ENCODE measurements at places on chromosomes 11 and 22.
A peak's percentile ranks its signal among the peaks of the same experiment; 100 is the strongest.

GRCh38 chr11:78248191-78248590, 59.5 kb downstream of the USP35 start:
- no peaks in the 10 kb centered on the region for H3K4me1 ChIP-seq
- peaks cover 36% of the 10 kb centered on the region for H3K36me3 ChIP-seq

- no peak for DNase-seq
- H3K4me3 ChIP-seq = no peak overlapping the region
Measured at GRCh38 chr11:21983431-21983830, 209.5 kb upstream of the ANO5 start.

DNA sequence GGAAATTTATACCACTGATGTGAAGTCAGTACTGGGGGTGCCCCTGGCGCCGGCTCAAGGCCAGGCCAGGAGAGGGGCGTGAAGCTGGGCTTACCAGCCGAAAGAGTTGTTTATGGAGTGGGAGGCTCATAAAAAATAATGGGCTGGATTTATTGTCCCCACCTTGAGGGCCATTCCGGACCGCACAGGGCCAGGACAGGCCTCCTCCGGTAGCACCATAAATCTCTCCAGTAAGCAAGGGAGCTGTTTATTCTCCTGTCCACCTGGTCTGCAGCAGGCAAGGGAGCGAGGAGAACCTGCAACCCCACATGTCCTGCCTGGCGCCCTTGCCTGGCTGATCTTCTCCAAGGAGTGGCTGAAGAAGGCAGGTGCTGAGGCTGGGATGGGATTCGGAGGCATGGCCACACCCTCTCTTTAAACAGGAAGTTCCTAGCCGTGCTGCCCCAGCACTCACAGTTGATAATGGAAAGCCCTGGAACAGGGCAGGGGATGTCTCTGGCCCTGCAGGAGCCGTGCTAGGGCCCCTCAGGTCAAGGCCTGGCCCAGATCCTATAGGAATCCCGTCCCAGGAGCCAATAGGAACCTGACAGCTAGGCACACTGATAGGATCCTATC, 65.1 kb downstream of the SCUBE1 start:
- no peaks in the 10 kb centered on the region for H3K27me3 ChIP-seq
- no peaks in the 10 kb centered on the region for H3K4me1 ChIP-seq
- no peak overlapping the region for H3K4me3 ChIP-seq
- no peak for DNase-seq
- H3K36me3 ChIP-seq = no peaks in the 10 kb centered on the region
- no peak overlapping the region for H3K27ac ChIP-seq

DNA sequence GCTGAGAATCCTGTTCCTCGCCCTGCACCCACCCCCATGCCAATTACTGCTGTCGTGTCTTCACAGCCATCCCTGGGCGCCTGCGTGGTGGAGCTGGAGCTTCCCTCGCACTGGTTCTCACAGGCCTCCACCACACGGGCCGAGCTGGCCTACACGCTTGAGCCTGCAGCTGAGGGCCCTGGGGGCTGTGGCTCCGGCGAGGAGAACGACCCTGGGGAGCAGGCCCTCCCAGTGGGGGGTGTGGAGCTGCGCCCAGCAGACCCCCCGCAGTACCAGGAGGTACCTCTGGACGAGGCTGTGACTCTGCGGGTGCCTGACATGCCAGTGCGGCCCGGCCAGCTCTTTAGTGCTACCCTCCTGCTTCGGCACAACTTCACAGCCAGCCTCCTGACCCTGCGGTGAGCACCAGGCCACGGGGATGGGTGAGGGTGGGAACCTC, 4.3 kb downstream of the TMEM132A start:
- peaks cover 3% of the 10 kb centered on the region for H3K36me3 ChIP-seq
- no peak overlapping the region for H3K4me3 ChIP-seq
- H3K27me3 ChIP-seq = no peaks in the 10 kb centered on the region
- DNase-seq = no peak

DNA sequence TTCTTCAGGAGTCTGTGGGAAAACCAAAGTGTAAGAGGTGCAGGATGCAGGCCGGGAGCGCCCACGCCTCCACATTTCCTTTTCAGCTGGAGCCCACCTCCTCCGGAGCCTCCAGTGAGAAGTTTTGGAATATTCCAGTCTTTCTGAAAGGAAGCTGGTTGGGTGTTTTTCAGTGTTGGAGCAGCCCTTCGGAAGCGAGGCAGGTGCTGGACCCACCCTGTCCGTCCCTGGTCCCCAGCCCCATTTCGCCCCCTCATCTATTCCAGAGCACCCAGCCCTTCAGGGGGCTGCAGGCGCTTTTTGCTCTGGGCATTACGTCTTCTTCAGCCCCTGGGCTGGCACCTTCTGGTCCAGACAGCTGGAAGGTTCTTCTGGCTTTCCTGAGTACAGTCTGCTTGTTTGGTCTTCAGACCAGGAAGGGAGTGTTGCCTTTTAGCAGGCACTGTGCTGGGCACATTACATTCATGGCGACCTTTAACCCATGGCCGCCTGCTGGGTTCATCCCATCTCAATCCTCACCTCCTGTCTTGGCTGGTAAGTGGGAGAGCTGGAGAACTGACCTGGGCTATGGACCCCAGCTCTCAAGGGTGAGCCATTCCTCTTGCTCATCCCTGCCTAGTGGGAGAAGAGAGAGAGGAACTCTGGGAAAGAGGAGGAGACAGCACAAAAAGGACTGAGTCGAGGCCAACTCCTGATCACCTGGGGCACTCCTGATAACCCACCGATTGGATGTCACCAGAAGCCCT, 710 bp upstream of the THY1 start:
- no peak overlapping the region for H3K4me3 ChIP-seq
- H3K4me1 ChIP-seq = peaks cover 16% of the 10 kb centered on the region
- peaks cover 6% of the 10 kb centered on the region for H3K27me3 ChIP-seq
- H3K36me3 ChIP-seq = no peaks in the 10 kb centered on the region
- H3K27ac ChIP-seq = peak overlapping the region; percentile 68

GRCh38 chr11:13927481-13927880, 35.0 kb upstream of the SPON1 start:
- H3K4me1 ChIP-seq = peaks cover 5% of the 10 kb centered on the region
- no peak overlapping the region for H3K4me3 ChIP-seq
- no peaks in the 10 kb centered on the region for H3K36me3 ChIP-seq
- H3K27me3 ChIP-seq = no peaks in the 10 kb centered on the region
- DNase-seq = no peak

GRCh38 chr22:43308836-43309235, 34.3 kb downstream of the SCUBE1 start:
- H3K27ac ChIP-seq = peak overlapping the region; percentile 22
- peaks cover 7% of the 10 kb centered on the region for H3K27me3 ChIP-seq
- peaks cover 7% of the 10 kb centered on the region for H3K4me1 ChIP-seq
- no peak for DNase-seq
- H3K4me3 ChIP-seq = no peak overlapping the region

GRCh38 chr11:44268614-44269080, 41.3 kb downstream of the ALX4 start:
- H3K27ac ChIP-seq = no peak overlapping the region
- H3K27me3 ChIP-seq = no peaks in the 10 kb centered on the region
- H3K4me3 ChIP-seq = no peak overlapping the region
- H3K36me3 ChIP-seq = no peaks in the 10 kb centered on the region
- no peak for DNase-seq
- H3K4me1 ChIP-seq = no peaks in the 10 kb centered on the region

- no peak overlapping the region for H3K4me3 ChIP-seq
- H3K36me3 ChIP-seq = no peaks in the 10 kb centered on the region
- no peak overlapping the region for H3K27ac ChIP-seq
Measured at GRCh38 chr11:134524201-134524600, 112.2 kb upstream of the B3GAT1 start.

- no peaks in the 10 kb centered on the region for H3K36me3 ChIP-seq
- DNase-seq = no peak
- no peak overlapping the region for H3K4me3 ChIP-seq
- peaks cover 4% of the 10 kb centered on the region for H3K4me1 ChIP-seq
Measured at GRCh38 chr11:61637277-61637676, 42.9 kb upstream of the DAGLA start.

DNA sequence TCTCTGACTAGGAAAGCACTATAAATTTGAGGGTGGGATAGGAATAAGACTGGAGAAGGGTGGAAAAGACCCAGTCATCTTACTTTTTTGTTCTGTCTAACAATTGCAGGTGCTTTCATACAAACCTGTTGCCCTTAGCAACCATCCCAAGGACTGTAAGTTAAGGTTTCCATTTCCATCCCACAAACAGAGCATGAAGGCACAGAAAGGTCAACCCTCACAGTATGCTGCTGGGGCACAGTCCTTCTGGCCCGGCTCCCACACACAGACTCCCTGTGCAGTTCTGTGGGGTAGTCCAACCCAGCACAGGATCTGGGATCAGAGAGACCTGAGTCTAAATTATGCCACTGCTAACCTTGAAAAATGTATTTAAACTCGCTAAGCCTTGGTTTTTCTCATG, 38.4 kb upstream of the ETS1 start:
- no peaks in the 10 kb centered on the region for H3K36me3 ChIP-seq
- H3K4me1 ChIP-seq = no peaks in the 10 kb centered on the region
- no peak overlapping the region for H3K27ac ChIP-seq
- H3K4me3 ChIP-seq = no peak overlapping the region
- no peaks in the 10 kb centered on the region for H3K27me3 ChIP-seq
- no peak for DNase-seq

Data from esophagus squamous epithelium (tissue), 5 donors.